ENCODE measurements at places on chromosomes 1 and 21.

DNA sequence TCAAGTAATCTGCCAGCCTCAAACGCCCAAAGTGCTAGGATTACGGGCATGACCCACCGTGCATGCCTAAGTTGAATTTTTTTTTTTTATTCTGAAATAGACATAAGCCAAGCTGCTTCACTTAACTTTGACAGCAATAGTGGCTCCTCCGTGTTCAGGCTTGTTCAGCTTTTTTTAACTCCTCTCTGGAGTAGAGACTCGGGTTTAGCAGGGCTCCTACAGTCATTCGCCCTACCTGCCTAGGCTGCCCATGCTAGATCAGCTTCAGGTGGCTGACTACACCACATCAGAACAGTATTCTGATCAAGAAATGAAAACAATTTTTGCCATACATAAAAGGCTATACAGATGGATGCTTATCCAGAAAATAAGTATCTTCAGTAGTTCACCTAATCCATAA, 14.7 kb downstream of the ARID4B start:
- DNase-seq: no peak

- DNase-seq: no peak
Observed at GRCh38 chr1:81606656-81607055, 194.1 kb upstream of the ADGRL2 start.

DNA sequence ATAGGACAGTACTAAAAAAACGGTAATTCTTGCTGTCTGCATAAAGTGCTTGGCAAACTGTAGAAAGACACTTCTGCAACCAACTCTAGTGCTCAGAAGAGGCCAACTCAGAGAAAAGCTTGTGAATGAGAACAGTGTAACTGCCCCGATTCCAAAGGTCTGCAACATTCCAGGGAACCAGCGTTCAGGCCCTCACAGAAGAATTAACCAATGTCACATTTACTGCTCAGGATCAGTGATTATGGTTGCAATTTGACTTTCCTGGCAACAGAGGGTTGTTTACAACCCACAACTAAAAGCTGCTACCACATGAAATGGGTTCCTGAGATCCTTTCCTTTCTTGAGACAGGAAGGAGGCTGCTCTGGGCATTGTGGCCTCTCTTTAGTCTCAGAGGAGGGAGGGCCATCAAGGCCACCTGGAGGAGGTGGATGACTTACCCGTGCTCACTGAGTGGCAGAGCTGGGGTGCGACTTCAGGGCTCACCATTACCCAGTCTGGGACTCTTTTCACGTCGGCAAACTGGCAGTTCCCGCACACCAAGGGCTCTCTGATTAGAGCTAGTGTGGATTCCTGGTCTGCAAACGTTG, 15.3 kb downstream of the SRSF4 start:
- no peak for DNase-seq

- no peak for DNase-seq
Observed at GRCh38 chr1:165481820-165482532, 37.0 kb upstream of the RXRG start.

- DNase-seq: no peak
Observed at GRCh38 chr1:208172423-208173145, 71.6 kb downstream of the PLXNA2 start.

- peak; percentile 89 for DNase-seq
Observed at GRCh38 chr1:203628201-203629015, 1.8 kb downstream of the ATP2B4 start.

DNA sequence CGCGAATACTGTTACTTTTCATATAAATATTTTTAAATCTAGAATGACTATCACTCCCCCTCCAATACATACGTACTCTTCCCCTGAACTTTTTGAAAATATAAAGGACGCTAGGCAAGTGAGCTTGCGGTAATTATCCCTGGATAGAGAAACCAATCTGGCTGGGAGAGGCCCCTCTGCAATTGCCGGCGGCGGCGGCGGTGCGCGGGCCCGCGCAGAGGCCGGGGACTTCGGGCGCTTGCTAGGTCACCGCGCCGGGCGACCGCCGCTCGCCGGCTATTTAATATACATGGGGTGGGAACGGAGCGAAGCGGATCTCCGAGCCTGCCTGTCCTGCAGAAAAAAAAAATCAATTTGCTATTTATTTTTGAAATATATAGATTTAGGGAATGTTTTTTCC, 416.3 kb upstream of the ESRRG start:
- DNase-seq: peak; percentile 74

DNA sequence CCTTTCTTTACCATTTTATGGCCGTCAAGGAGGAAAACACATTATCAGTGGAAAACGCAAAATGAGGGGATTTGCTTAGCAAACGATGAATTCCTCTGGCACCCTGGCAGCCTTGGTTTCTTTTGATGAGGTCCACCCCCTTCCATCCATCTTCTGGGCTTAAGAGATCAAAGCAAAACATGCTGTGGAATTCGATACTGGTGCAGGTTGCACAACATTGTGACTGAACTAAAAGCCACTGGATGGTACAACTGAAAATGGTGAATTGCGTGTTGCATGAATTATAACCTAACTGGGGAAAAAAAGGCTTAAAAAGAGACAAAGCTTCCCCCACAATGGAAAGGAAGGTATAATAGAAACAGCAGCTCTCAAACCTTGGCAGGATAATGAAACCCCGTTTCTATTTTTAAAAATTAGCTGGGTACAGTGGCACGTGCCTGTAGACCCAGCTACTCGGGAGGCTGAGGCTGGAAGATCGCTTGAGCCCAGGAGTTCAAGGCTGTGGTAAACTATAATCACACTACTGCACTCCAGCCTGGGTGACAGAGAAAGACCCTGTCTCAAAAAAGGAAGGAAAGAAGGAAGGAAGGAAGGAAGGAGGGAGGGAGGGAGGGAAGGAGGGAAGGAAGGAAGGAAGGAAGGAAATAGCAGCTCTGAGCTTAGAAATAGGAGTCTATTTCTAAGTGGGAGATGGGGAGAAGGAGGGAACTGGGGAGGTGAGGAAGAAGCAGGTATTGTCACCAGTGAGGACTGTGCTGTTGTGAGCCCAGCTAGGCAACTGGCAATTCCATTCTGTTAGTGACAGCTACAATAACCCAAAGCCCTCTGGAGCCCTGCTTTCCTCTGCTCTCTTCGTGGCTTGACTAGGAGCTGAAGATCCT, 29.0 kb upstream of the LGALS8 start:
- no peak for DNase-seq
